Sciatic nerve (tissue), 2 donors: ENCODE measurements at places on chromosomes 11 and 22. TPM values are rescaled to one million over a fixed set of nuclear protein-coding genes. Genes with fewer than 3 reads are reported as not detected.

GRCh38 chr11:1121331-1121812 is 36.4 kb upstream of the MUC5AC start:
- no peak for DNase-seq

DNA sequence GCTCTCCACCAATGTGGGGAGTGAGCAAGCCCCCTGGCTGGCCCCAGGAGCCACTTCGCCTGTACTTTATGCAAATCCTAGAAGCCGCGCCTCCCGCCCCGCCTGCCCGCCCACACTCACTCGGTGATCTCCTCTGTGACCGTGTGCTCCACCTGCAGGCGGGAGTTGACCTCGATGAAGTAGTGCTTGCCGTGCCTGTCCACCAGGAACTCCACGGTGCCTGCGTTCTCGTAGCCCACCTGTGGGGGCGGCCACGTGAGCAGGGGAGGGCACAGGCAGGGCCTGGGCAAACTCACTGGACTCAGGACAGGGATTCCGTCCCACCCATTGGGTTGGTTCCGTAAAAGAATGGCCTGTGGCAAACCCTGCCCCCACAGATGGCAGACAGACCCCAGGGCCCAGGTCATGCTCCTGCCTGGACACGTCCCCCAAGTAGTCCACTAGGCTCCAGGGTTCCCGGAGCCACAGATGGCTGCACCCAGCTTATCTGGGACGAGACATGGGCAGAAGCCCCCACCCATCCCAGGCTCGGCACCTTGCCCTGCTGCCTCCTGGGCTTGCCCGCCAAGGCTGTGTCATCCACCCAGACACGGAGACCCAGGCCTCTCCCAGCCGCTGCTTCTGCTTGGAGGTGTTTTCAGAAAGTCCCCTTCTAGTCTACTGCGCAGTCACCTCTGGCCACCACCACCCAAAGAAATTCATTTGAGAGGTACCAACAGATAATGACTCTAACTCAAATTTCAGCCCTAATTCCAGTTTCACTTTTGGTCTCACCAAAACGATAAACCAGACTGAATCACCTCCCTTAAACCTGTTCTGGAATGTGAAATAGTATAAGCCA is 12.1 kb downstream of the LRFN4 start:
- DNase-seq = no peak

GRCh38 chr22:38032681-38033521 is 24.3 kb upstream of the PICK1 start:
- DNase-seq = no peak

- DNase-seq = no peak
These were observed 11.2 kb upstream of the DGKZ start for GRCh38 chr11:46335890-46336562.

- DNase-seq = no peak
These were observed 86.5 kb upstream of the GNAZ start for GRCh38 chr22:22983816-22984215.

GRCh38 chr11:93114304-93114703 is 83.5 kb downstream of the SLC36A4 start:
- no peak for DNase-seq

DNA sequence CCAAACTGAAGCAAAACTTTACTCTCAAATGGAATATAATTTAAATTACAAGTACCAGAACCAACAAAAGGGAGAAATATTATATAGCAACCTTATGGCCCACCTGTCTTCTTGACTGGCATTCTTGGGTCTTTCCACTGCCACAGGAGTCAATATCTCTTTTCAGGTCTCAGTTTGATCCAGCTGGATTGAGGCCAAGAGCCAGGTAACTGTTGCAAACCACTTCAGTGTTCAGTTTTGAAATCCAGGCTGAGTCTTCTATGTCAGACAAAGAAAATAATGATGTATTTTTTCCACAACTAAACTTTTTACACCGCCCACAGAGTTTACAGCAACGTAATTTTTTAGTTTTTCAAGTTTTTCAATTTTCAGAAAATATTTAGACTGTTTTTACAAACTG is 648 bp downstream of the DLG2 start:
- no peak for DNase-seq

- no peak for DNase-seq
These were observed 3.6 kb downstream of the NHERF4 start for GRCh38 chr11:119188887-119189286.

- DNase-seq = no peak
These were observed 36.3 kb upstream of the SHISAL1 start for GRCh38 chr22:44348971-44349560.

DNA sequence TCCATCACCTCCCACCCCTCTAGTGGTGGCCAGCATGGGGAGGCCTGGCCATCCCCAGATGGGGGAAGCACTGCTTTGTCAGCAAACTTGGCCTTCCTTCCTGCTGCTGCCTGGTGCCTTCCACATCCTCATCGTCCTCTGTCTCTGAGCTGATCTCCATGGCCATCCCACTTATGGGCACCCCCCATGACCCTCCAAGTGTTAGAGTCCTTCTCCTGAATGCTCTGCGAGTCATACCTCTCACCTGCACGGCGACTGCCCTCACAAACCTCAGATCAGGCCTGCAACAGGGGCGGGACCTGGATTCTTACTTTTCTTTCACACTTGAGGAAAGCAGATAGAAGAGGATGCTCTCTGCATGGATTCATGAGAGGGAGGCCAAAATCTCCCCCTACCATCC is 24.0 kb downstream of the POU2AF1 start:
- DNase-seq = no peak

DNA sequence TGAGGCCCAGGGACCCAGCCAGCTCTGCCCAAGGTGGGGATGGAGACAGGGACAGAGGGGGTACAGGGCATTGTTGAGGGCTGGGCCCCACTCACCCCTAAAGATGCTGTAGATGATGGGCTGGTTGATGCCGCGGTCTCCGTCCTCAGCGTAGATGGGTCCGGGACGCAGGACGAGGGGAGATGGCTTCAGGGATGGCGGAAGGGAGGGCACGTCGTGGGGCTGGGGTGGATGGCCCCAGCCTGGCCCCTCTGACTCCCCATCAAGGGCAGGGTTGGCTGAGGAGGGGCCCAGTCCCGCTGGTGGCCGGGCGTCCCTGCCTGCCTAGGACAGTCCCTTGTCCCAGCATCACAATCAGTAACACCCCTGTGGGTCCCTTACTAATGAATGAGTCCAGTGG is 4.5 kb upstream of the IRF7 start:
- DNase-seq = no peak

DNA sequence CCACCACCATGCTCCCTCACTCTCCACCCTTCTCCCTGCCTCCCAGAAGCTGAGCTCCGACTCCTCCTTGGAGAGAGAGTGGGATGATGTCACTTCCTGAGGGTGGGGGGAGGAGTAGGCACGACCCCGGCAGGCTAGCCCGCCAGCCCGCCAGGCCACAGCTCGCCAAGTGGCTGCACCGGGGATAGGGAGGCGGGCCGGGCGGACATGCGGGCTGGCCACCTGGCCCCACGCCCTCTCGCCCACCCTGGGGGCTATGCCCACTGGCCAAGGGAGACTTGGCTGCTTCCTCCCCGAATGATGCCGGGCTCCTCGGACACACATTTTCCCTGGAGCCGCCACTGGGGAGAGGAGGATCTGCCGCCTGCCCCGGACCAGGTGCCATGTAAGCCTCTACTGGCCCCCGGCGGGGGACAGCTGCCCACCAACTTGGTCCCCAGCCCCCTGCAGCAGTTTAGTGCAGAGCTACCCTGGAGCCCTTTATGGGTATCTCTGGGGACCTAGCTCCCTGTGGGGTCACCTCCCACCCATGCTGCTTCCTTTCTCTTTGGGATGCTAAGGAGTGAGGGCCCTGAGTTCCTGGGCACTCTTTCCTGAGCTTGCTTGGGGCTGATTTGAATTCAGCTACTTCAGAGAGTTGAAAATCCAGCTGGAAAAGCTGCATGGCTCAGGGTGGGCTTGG is 33.7 kb upstream of the MYRF start:
- DNase-seq = peak; percentile 78

DNA sequence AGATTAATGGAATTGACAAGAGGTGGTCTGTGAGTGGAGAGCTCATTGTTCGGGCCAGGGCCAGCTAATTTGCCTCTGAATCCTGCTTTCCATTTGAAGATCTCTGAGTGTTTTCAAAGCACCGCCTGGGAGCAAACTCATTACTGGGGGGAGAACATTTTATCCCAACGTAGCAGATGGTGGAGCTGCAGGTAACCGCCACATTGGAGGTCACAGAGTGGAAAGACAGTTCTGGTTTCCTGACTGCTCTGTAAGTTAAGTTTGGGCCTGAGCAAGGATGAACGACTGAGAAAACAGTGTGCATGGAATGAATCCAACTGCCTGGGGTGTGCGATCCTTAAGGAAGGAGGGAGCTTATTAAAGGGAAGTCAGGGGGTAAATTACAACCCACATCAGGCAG is 30.5 kb downstream of the LMO2 start:
- no peak for DNase-seq

DNA sequence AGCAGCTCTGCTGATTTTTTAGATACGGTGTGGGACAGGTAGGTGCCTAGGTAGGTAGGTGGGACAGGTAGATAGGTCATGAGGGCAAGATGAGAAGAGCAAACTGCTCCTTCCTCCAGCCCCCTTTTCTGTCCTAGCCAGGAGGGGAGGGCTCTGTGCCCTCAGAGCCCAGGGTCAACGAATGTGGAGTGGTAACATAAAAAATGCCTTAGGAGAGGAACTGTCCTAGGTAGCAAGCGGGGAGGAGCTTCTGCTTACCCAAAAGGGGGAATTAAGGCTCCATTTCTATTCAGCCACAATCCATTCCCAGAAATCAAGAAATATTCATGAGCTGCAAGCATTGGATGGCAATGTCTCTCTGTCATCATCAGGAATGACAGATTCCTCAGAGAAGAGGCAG is 234.8 kb downstream of the GRIK4 start:
- no peak for DNase-seq

DNA sequence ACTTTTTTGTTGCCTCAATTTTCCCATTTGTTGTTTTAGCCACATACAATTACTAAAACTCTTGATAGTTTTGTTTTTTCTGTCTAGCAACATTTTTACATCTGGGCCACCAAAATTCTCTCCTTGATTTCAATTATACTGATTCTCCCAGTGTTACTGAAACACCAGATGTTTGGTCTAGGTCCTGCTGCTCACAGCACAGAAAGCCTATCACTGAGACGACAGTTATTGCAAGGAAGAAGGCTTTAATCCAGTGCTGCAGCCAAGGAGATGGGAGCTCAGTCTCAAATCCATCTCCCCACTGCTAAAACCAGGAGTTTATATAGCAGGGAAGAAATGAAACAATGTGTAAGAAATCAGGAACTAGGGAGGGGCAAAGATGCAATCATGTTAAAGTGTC is 837.7 kb upstream of the CNTN5 start:
- DNase-seq = no peak

DNA sequence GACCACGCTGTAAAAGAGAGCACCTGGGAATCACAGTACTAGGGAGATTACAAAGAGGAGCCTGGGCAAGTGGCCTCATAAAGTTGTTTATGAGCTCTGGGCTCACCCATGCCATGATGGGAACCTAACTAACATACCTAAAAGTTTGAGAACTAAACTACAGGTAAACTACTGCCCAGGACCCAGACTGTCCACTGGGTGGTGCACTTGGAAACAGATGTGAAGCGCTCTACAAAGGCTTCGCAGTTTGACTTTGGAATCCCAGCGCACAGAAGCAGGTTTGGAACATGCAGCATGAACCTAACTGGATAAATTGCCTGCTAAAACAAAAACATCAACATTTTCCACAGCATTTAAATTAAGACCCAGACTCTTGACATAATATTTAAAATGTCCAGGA is 418.6 kb downstream of the FAM181B start:
- DNase-seq = no peak

GRCh38 chr11:92314499-92314898 is 89.9 kb downstream of the FAT3 start:
- no peak for DNase-seq

GRCh38 chr11:46520971-46521745 is 72.7 kb downstream of the AMBRA1 start:
- DNase-seq = no peak

GRCh38 chr22:19772673-19773469 is 12.3 kb downstream of the TBX1 start:
- no peak for DNase-seq

DNA sequence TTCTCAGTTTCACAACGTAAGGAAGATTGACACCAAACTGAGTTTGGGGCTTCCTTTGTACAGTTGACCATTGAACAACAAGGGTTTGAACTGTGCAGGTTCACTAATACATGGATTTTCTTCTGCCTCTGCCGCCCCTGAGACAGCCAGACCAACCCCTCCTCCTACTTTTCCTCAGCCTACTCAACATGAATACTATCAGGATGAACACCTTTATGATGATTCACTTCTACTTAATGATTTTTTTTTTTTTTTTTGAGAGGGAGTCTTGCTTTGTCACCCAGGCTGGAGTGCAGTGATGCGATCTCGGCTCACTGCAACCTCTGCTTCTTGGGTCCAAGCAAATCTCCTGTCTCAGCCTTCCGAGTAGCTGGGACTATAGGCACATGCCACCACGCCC is 14.6 kb downstream of the RBM4 start:
- no peak for DNase-seq

DNA sequence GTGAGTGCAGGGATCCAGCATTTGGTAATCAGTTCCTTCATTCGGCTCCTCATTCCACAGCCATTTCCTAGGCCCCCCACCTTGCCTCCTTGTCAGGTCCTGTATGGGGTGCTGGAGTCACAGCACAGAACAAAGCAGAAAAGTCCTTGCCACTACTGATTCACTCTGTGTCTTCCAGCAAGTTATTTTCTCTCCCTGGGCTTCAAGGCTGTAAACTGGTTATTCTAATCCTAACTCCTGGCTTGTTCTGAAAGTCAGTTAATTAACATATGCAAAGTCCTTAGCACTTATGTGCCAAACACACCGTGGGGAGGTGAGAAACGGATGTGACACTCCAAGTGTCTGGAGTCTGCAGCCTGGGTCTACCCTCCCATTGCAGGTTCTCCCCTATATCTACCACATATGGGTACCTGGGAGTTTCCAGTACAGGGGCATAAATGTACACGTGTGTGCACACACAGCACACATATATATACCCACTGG is 30.6 kb upstream of the PDE2A start:
- DNase-seq = no peak

The ENTHD1 gene
- 4.9 TPM for total RNA-seq

The LAYN gene
- 11.0 TPM for total RNA-seq

The OR6T1 gene
- not detected for total RNA-seq

The FBLN1 gene
- 624 TPM for total RNA-seq

The IGLL1 gene
- total RNA-seq = not detected

The MRGPRE gene
- total RNA-seq = not detected
